ENCODE measurements at places on chromosomes 1 and 21.

DNA sequence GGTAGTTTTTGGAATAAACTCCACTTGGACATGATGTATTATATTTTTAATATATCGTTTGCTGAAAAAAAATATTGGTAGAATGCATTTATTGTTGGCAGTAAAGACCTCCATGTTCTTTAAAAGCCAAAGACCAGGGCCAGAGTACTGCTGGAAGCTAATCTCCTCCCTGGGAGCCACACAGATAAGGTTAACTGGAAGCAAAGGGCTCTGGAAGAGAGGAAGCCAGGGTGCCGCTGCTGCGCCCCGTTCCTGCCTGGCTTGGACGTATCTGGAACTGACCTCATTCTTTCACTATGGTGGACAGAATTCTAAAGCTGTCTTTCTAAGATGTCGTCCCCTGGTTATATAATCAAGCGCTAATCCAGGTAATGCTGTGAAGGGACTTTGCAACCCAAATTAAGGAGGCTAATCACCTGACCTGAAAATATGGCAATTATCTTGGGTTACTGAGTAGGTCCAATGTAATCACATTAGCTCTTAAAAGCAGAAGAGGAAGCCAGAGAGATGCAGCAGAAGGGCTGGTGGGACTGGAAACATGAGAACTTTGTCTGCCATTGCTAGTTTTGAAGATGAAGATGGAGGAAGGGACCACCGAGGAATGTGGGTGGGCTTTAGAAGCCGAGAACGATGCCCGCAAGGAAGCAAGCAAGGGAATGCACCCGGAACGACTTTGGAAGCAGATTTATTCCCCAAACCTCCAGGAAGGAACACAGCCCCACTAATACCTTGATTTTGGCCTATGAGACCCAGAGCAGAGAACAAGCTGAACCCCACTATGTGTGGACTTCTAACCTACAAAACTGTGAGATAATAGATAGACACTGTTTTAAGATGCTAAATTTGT lies 167.7 kb upstream of the KCNJ15 start:
- no peak for DNase-seq

DNA sequence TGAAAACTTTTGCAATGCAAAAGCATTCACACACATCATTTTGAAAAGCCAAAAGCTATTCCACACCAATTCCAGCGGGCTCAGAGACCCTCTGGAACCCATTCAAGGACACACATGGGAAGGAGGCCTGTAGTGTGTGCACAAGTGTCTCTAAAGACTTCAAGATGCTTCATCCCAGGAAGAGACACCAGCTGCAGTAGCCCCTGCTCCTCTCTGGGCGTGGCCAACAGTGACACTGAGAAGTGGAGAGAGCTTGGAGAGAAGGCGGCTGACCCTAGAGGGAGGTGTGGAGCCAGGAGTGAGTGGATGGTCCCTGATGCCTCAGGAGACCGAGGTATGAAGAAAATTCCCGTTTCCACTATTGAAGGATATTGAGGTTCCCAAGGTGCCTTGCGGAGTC lies 14.9 kb upstream of the TNNI1 start:
- DNase-seq, result no peak

- no peak for DNase-seq
Observed at GRCh38 chr1:245869847-245870246, 637.2 kb downstream of the SMYD3 start.

- no peak for DNase-seq
Observed at GRCh38 chr1:19034721-19035120, 78.2 kb upstream of the IFFO2 start.

DNA sequence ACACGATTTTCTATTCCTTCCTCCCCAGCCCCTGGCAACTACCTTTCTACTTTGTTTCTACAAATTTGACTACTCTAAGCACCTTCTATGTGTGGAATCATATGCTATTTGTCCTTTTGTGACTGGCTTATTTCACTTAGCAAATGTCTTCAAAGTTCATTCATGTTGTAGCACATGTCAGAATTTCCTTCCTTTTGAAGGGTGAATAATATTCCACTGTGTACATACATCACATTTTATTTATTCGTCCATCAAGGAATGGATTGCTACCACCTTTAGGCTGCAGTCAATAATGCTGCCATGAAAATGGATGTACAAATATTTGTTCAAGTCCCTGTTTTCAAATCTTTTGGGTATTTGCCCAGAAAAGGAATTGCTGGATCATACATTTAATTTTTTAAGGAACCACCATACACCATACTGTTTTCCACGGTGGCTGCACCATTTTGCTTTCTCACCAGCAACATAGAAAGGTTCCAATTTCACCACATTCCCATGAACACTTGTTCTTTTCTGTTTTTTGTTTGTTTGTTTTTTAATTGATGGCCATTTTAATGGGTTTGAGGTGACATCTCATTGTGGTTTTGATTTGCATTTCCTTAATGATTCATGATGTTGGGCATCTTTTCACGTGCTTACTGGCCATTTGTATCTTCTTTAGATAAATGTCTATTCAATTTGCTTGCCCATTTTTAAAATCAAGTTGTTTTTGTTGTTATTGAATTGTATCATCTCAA lies 3.3 kb upstream of the PDZK1 start:
- no peak for DNase-seq
